ENCODE measurements at places on chromosomes 13 and 19. TPM values are rescaled to one million over a fixed set of nuclear protein-coding genes. Genes with fewer than 3 reads are reported as not detected.
A peak's percentile ranks its signal among the peaks of the same experiment; 100 is the strongest.

- DNase-seq: no peak
Observed at GRCh38 chr19:54352546-54352945, 12.2 kb downstream of the LAIR1 start.

RNU6-9 gene
- total RNA-seq: not detected

TNFSF13B gene
- total RNA-seq: 4.7 TPM

GRCh38 chr13:99605420-99606323, 104.4 kb downstream of the TM9SF2 start:
- DNase-seq: no peak

- DNase-seq: no peak
Observed at GRCh38 chr19:30158067-30158892, 213.9 kb upstream of the ZNF536 start.

DNA sequence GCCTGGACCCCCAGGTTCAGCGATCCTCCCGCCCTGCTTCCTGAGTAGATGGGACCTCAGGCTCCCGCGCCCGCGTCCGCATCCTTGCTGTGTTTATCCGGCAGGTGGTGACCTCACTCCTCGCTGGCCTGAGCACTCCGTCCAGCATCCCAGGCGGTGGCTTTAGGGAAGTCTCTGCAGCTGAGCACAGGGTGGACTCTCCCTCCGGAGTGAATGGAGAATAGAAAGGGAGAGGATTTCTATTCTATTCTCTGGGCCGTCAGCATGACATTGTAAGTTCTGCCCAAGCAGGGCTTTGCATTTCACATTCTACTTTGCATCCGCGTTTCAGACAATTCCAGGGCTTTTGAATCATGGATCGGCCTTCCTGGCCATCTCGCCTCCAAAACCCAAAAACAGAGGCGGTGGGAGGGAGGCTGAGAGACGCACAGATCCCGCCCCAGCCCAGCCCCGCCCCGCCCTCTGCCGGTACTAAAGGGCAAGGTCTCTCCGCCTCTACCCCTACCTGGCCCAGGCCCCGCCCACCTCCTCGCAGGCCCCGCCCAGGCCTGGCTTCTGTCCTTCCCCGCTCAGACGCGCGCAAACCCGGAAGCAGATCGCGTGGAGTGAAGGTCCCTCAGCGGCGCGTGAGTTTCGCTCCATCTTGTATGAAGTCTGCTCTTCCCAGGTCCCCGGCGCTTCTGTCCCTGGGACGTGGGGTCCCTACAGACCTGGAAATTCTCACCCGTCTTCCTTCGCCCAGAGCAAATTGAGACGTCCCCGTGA, at the start of gene ZNF525:
TSS of gene ZNF525 (plus strand) at position 572 of the 765 bp plus-strand sequence. CDS start 6,577 bp downstream, outside the sequence.
- DNase-seq: peak; percentile 88

- DNase-seq: no peak
Observed at GRCh38 chr13:28442839-28443238, 52.1 kb downstream of the FLT1 start.

DNA sequence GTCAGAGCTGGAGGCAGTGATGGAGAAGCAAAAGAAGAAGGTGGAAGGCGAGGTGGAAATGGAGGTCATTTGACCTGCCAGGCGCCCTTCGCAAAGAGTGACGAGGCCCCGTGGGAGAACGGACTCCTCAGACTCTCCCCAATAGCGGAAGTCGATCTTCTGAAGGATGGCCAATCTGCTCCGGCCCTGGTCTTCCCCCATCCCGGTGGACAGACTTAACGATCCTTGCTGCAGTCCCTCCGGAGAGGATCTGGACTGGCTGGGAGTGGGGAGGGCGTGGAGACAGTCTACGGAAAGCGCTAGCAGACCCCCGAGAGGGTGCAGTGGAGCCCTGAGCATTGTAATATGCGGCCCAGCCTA, 11.9 kb downstream of the EPS8L1 start:
- DNase-seq: no peak

DNA sequence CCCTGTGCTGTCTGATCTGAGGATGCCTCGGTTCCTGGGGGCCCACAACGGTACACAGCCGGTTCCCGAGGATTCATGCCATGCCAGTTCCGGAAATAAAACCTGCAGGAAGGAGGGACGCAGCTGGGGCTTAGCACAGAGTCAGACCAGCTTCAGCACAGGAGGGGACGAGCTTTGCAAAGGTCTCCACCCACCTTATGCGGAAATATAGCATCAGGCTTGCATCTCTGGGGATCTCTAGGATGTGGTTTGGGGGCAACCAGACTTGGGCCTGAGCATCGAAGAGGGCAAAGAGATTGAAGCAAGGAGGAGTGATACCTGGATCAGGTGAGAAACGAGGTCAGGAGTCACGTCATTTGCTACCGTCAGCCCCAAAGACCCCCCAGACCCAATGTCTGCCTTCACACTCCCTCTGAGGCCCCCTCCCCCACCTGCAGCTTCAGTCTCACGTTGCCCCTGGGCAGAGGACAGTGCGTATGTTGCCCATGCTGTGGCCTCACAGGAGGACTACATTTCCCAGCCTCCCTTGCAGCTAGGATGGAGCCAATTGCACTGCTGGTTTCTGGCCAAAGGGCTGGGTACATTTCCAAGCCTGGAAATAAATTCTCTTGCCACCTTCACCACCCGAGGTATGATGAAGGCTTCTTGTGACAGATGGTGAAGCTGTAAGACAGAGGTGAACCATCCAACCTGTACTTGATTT, 12.1 kb downstream of the TYK2 start:
- no peak for DNase-seq

CCDC8 gene
- 6.8 TPM for total RNA-seq

- no peak for DNase-seq
Observed at GRCh38 chr19:13506471-13506820, at the start of gene CACNA1A. CACNA1A (minus strand) TSS chr19:13506479; CDS start chr19:13506224, 255 bp downstream.

- DNase-seq: no peak
Observed at GRCh38 chr13:66414066-66414800, 815.9 kb downstream of the PCDH9 start.

- no peak for DNase-seq
Observed at GRCh38 chr13:20222553-20222952, 9.6 kb downstream of the GJB6 start.

DNA sequence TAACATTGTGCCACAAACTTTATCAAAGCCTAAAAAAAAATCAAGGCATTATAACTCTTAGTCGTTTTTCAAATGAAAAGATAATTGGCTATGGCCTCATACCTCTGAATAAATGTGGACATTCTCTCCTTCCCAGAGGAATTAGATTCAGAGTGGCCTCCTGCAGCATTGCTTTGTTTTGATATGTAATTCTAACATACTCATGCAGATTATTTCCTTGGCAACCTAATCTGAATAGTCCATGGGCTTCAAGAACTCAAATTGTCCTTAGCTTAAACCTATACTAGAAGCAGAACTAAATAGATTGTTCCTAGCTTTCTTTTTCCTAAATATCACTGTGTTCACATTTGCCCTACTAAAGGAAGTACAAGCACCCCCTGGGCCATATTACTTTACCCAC, 1146.9 kb downstream of the OLFM4 start:
- DNase-seq: no peak

DNA sequence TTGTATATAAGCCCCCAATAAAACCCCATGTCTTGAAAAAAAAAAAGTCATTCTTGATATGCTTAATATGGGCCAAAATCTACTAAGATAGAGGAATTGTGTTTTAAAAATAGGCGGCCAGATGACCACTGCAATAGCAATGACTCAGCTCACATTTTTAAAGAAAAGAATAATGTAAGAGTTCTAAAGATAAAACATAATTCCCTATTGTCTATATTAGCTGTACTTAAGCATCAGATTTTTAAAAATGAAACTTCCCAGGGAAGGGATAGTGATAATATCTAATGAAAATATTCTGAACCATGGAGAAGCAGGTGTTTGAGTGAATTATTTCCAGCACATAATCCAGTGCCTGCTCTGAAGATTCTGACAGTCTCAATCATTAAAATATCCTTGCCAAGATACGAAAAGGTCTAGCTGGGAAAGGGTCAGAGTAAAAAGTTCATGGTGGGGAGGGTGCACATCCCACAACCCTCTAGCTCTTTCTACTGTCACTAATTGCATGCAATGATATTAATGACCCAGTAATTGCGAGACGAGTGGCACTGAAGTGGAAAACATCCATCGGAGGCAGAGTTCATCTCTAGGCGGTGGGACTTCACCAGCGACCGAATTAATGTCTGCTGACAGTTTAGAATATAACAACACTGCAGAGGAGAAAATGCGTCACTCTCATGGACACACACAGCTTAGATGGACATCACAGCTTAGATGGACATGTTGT, 31.6 kb downstream of the EFNB2 start:
- no peak for DNase-seq

CRX gene
- not detected for total RNA-seq

SULT2A1 gene
- not detected for total RNA-seq

DNA sequence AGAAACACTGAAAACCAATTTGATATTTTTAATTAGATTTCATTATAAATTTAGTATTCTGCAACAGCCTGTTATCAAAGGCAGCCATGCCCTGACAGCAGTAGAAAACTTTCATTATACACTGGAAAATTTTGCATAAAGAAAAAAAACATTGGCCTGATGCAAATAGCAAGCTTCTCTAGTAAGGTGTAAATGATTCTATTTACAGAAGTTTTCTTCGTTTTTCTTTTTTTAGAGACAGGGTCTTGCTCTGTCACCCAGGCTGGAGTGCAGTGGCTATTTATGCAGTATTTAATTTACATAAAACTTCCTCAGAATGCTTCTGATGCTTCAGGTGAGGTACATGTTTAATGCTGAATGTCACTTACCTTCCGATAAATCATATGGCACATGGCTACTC, 67.0 kb downstream of the ABCC4 start:
- no peak for DNase-seq

GRCh38 chr13:27352698-27353097, 71.7 kb upstream of the GTF3A start:
- DNase-seq: no peak

- DNase-seq: no peak
Observed at GRCh38 chr13:32783067-32783466, 196.8 kb downstream of the PDS5B start.

DNA sequence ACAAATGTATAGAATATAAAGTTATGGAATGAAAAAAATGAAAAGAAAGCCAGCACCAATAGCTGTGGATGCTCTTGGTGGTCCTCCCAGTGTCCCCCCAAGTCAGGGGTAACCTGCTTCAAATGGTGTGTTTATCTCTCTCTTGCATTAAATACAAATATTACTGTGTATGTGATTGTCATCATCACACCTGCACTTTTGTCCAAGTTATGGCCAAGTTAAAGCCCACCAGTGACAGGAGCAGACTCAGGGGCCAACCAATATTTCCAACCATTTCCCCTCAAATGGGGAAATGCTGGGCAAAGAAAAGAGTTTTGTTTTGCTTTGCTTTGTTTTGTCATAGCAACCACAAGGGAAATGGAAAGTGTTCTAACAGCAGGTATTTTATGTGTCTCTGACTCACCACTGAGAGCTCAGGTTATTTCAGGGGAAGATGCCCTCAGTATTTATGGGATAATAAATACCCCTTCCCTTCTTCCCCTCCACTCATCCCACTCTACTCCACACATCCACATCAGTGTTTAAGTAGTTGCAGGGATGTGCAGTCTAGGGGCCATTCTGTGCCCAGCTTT, 133.6 kb downstream of the COL4A1 start:
- DNase-seq: no peak
